ENCODE measurements at places on chromosomes 7 and 10.

DNA sequence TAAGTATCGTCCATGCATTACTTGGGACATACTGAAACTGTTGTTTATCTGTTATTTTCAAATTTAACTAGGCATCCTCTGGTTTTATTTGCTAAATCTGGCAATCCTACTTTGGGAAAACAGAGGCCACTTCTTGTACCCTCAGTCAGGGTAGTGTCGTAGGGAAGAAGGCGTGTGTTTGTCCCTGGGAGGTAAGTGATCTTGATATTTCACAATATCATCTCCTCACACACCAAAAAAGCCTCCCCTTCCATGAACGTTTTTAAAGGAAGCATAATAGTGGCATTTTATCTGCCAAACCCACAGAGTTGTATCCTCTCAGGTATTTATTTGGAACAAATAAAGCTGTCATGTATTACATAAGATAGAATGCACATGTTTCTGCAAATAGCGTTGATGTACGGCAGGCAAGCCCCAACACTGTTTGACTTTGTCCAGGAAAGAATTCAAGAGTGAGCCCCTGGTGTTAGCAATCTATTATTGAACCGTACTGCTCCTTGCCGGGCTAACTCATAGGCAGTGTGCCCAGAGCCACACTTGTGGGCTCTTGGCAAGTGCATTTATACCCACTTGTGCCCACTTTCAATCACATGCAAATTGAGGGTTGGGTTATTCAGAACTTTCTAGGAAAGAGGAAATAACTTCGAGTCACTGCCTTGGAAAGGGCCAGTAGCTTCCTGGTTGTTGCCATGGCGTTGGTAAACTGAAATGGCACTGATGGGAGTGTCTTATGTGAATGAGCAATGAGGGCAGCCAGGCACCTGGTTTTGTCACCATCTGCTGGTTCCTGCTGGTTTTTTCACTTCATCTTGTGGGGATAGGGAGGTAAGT, 266.0 kb downstream of the USP6NL start:
- no peak for DNase-seq

- DNase-seq, result no peak
Observed at GRCh38 chr10:69629897-69630650, at the start of gene FAM241B. FAM241B (plus strand) TSS chr10:69630247; CDS start chr10:69631744, 1,497 bp downstream.

DNA sequence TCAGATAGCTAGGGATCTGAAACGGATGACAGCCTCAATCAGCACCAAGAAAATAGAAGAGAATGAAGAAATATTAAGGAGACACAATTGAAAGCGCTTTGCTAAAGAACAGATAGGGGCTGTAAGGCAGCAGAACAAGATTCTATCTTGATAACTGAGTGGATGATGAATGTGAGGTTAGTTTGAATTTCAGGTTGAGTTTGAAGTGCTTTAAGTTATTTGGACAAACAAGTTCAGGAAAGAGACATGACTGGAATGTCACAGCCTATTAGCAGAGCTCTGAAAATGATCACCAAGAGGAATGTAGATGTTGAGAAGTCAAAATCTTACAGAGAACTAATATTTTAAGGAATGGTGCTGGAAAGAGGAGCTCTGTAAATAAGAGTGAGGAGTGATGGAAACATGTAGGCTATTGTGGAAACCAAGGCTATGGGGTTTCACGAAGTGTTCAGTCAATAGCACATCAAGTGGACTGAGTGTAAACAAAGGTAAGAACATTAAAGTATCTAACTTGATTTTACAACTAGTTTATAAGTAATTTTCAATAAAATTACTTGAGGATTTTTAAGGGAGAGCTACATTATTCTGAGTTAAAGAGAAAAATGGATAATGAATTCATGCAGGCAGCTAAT, 61.6 kb downstream of the MEST start:
- no peak for DNase-seq

GRCh38 chr10:120493411-120494312, 36.6 kb downstream of the PLPP4 start:
- DNase-seq, result no peak

- DNase-seq, result no peak
Observed at GRCh38 chr10:91435241-91435640, 25.1 kb downstream of the HECTD2 start.

DNA sequence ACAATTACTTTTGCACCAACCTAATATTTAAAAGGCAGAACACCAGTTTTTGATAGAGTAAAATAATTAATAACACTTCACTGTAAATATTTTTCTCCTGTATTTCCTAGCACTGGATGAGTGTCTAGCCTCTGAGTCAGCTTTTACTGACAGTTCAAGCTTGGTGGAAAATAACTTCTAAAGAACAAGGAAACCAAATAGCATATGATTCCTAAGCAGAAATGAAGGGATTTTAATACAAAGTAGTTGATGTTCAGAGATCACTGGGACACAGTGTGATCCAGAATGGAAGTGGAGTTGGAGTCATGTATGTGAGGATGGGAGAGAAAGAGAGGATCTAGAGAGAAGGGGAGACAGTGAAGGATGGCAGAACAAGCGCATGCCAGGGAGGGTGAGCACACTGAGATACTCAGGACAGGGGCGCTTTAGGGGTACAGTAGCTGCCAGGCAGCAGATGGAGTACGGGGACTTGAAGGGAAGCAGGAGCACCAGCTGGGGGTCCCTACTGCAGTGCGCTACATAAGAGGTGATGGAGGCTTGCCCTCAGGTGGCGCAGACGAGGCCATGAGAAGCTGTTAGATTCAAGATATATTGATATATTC, 117.9 kb upstream of the KLF6 start:
- no peak for DNase-seq

DNA sequence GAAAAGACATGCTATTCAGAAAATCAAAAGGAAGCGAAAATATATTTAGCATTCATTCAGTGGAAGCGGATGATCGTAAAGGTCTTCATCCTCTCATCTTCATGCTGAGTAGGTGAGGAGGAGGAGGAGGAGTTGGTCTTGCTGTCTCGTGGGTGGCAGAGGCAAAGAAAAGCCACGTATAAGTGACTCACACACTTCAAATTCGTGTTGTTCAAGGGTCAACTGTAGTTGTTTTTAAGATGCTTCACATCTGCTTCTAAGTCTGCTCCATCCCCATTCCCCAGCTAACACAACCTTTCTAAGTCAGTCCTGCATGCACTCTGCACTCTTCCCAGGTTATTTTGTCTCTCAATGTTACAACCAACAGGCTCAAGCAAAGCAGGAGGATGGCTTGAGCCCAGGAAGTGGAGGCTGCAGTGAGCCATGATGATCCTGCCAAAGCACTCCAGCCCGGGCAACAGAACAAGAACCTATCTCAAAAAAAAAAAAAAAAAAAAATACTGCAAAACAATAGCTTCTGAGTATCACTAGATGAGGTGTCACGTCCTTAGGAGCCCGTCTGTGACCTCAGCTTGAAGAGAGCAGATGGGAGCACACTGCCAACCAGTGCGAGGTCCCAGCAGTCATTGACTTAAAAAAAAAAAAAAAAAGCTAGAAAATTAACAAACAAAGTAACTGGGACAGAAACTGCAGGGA, 70.5 kb downstream of the SFMBT2 start:
- DNase-seq, result no peak

- no peak for DNase-seq
Observed at GRCh38 chr7:665736-666453, 60.6 kb upstream of the DNAAF5 start.

GRCh38 chr10:73094986-73095480, 1.6 kb downstream of the P4HA1 start:
- DNase-seq, result no peak

GRCh38 chr10:97542169-97543024, 30.2 kb upstream of the ANKRD2 start:
- DNase-seq, result peak; percentile 74

DNA sequence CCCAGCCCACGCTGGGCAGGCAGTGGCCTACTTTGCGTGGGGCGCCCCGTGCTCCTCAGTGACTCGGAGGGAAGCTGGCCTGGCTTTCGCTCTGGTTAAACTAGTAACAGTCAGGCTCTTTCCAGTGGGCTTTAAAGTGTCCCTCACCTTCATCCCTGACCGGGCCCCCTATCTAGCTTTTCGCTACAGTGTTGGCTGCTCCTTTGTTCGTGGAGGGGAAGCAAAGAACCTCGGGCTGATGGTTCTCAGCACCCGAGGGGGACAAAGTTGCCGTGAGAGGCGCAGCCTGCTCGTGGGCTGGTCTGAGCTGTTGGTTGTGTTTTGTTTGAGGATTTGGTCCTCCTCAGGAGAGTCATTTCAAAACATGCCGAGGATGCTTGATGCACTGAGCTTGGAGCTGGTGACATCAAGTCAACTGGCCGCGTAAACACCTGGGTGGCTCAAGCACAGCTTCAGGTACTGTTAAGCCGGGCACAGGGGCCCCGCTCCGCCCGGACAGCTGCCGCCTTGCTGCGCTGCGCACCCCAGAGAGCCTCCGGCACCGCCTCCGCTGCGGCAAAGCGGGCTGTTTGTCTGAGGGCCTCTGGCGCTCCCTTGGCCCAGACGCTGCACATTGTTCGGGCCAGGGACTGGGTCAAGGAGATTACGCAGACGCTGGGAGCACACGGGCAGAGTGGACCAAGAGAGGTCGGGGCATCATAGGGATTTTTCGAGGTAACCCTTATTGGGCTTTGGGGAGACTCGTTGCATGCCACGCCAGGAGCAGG, 1.6 kb downstream of the DLX6 start:
- DNase-seq, result no peak
